KBM-7 (cell line): ENCODE measurements at places on chromosomes 3 and 15.
A peak's percentile ranks its signal among the peaks of the same experiment; 100 is the strongest.

GRCh38 chr3:61829722-61830350, 268.5 kb downstream of the PTPRG start:
- DNase-seq: no peak

DNA sequence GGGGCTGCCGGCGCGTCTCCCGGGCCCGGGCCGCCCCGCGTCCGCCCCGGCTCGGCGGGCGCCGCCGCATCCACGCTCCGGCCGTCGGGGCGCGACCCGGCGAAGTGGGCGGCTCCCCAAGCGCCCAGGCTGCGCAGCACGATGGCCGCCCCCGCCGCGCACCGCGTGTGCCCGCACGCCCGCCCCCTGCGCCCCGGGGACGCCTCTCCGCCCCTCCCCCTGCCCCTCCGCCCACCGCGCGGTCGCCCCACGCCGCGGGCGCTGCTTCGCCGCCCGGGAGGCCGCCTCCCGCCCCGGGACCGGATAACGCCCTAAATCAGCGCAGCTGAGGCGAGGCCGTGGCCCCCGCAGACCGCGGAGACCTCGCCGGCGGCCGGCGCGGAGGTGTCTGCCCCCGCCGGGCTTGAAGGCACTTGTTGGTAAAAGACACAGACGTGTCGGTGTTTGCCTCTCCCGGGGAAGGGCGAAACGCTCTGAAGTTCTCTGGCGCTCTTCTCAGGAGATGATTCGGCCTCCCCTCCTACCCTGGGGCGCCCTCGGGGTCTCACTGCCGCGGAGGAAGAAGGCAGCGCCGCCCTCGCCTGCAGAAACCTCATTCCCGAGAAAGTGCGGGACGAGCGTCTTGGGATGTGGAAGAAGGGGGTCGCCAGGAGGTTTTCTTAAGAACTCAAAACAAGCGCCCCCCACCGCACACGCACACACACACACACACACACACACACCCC, at the start of gene BNC1:
TSS of gene BNC1 (minus strand) at position 106 of the 725 bp plus-strand sequence. CDS start at position 70, 36 bp downstream.
- no peak for DNase-seq

GRCh38 chr15:69088300-69088965, 72.0 kb upstream of the GLCE start:
- DNase-seq: no peak

- DNase-seq: peak; percentile 80
These were observed 31.8 kb downstream of the GPR171 start for GRCh38 chr3:151171145-151171757.

DNA sequence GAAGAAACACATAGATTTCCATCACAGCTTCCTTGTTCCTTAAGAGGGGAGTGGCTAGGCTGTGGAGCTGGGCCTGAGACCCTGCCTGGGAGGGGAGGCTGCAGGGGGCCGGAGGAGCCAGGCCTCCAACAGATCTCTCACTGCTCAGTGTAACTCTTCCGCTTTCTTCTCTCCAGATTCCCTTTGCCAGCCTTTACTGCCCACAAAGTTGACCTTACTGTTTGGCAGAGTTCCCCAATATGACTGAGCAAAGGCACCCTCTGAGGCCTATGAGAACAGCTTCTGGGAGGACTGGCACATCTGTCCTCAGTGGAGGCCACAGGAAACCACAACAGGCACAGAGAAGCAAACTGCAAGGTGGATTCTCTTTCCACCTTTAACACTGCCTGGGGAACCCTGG, 38.1 kb downstream of the SLCO2A1 start:
- DNase-seq: peak; percentile 82

DNA sequence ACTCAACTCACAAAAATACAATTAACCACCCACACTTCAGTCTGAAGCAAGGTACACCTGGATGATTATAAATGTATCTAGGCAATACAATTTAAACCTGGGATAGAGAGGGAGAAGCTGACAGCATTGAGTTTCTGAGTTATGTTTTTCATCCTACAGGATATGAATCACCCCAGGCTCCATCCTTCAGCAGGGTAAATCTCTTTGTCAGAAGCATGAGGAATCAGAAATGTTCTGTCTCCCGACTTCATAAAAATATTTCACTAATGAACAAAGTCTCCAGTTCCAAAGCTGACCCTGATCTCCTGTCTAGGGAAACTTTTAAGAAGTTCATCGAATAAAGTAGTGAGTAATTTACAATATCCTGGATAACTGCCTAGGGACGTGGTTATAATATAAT, 25.5 kb upstream of the FRMD4B start:
- DNase-seq: no peak

- no peak for DNase-seq
These were observed 180.8 kb downstream of the MEGF11 start for GRCh38 chr15:66072616-66073361.

DNA sequence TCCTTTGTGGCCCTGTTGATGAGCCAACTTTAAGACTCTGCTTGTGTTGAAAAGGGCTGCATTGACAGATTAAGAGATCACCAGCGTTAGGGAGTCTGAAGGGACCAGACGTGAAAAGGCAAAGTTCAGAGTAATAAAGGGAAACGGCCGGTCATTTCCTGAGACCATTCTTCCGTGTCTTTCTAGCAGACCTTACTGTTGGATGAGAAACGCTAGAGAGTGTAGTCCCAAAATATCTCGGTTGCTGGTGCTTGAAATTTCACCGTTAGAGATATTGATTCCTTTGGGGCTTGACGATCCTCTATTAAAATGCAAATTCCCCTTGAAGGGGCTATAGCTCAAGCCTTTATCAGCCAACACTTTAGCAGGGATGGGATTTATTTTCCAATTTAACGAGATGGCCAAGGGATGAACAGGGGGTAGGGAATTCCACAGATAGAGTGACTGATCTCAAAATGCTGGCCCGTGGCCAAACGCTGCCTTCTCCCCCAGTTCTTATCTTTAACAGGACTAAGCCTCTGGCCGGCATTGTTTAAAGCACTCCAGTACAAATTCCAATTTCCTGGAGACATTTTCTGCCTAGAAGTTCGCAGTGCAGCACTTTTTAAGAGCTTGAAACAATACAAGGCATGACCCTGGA, 250.4 kb downstream of the TJP1 start:
- DNase-seq: no peak
